ENCODE measurements at places on chromosomes 3 and 15.

- no peak for DNase-seq
Measured at GRCh38 chr3:146037697-146038096, 123.3 kb downstream of the PLOD2 start.

- DNase-seq: no peak
Measured at GRCh38 chr3:47359323-47359722, 21.5 kb upstream of the PTPN23 start.

- no peak for DNase-seq
Measured at GRCh38 chr15:53841651-53842050, 82.2 kb upstream of the WDR72 start.

DNA sequence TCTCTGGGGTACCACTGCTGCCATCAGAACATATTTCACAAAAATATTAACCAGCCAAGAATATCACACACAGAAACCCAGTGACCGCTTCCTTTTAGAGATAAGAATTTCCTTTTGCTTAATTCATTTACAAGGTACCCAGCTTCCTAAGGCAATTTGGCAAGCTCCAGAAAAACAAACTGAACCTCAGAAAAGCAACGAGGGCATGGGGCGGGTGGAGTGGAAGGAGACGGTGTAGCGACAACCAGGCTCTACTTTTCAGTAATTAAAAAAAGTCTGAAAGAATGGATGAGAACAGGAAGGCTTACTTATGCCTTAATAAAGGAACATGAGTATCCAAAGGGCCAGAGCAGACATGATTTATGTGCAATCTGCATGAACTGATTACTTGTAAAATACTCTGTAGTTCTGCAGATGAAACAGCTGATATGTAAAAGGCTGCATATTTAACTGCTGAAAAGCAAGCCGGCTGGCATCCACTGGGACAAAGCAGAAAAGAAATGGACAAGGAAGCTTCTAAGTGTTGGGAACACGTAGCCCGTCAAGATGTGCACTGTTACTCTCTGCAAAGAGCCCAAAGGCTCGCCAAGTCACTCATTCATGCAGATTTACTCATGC, 18.6 kb downstream of the RFTN1 start:
- no peak for DNase-seq

GRCh38 chr3:87046241-87046640, 55.3 kb upstream of the VGLL3 start:
- DNase-seq: no peak

- DNase-seq: no peak
Measured at GRCh38 chr3:171420667-171421066, 39.5 kb downstream of the TNIK start.

- no peak for DNase-seq
Measured at GRCh38 chr15:60389261-60390077, 8.3 kb downstream of the ANXA2 start.

DNA sequence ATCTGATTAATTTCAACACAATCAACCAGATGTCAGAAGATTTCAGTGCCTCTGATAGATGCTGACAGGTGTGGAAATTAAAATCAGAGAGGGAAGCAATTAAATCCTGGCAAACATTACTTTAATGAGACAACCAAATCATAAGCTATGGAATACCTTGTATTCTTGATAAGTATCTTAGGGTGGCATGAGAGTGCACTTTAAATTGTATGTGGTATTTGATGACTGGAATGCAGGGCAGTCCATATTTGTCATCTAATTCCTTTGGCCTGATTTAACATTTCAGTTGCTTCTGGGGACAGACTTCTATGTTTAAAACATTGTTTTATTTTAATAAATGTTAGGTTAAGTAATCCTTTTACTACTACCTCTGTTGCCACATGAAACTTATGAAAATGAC, 184.1 kb downstream of the LPP start:
- no peak for DNase-seq

DNA sequence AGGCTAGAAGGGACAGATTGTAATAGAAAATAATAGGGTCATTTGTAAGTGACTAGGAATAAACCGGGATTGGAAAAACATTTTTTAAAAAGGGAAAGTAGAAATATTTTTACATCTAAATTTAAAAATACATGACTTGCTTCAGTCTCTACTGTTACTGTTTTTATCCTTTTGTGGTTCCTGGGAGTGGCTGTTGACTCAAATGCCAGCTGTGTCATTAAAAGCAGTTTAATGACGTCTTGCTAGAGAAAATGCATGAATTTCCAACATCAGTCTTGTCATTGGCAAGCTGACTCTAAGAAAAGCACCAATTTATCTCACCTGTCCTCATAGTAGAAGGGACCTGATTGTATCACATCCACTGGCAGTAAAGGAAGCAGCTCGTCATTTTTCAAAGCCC, 16.7 kb upstream of the LCMT2 start:
- DNase-seq: no peak

DNA sequence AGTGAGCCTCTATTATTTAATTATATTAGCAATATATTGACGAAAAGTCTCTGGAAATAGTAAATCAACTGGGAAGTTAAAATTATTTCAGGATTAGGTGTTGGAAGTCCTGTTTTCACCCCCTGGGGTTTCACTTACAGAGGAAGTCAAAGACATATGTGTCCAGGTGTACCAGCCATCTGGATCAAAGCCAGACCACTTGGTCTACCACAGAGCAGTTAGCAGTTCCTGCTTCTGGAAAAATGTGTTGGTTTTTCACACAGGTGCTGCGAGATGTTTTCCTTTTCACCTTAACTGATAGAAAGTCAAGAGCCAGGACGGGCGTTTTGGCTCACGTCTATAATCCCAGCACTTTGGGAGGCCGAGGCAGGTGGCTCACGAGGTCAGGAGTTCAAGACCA, 13.1 kb downstream of the MME start:
- no peak for DNase-seq

- no peak for DNase-seq
Measured at GRCh38 chr3:40780925-40781406, 256.2 kb downstream of the ZNF621 start.

- DNase-seq: no peak
Measured at GRCh38 chr3:171176244-171176933, 149.9 kb upstream of the SLC2A2 start.

GRCh38 chr15:49750553-49750952, 129.7 kb downstream of the DTWD1 start:
- DNase-seq: no peak

DNA sequence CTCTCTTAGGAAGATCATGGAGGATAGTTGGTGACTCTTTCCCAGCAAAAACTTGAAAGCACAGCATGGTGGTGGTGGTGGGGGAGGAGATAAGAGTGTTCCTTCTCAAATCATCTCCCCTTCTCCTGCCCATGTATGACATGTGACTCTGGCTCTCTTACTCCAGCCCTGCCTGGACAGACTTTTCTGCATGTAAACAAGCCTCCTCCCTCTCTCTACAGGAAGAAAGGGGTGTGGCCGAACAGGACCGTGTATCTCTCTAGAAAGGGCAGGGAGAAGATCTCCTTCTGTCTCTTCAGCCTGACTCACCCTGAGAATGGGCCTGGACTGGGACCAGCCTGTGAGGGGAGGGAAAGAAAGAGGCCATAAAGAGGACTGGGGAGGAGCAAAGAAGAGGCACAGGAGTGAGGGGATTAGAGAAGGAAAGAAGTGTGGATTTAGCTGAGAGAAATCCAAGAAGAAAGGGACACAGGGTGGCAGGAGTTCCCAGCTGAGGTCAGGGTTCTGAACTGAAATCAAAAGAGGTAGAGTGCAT, 1.5 kb downstream of the CELF6 start:
- DNase-seq: no peak

DNA sequence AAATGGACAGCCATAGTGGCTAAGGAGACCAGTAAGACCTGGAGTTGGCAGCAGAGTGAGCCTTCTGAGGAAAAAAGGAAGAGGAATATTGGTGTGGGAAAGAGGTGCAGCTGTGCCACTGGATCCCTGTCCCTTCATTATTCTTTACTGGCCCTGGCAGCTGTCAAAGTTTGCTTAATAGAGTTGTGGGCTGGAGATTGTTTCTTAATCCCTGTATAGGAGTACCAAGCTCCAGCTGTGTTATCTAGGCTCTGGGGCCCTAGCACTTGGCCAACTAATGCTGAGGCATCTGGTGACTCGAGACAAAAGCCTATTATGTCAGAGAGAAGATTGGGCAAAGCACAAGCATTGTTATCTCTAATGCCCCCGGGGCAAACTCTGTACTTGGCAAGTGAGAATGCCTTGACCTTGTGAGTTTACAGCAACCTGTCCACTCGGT, 61.4 kb downstream of the ZNF609 start:
- DNase-seq: no peak

GRCh38 chr15:85689729-85690128, 105.0 kb downstream of the KLHL25 start:
- DNase-seq: no peak

DNA sequence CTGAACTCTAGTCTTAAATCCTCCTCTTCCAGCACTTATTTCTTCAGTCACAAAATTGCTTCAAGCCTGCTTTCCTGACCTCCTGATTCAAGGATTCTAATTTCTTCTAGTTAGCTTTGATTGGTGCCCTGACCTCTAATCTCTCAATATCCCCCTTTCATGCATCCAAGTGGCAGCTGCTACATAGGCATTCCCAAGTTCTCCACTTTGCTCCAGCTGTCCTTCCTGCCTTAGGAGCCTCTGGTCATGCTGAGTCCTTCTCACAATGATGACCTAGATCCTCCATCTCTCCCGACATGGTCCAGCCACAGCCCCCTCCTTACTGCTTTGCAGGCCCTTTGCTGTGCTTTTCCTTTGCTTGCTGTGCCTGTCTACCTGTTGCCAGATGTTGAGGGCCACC, 347.8 kb upstream of the C2CD4B start:
- DNase-seq: no peak

DNA sequence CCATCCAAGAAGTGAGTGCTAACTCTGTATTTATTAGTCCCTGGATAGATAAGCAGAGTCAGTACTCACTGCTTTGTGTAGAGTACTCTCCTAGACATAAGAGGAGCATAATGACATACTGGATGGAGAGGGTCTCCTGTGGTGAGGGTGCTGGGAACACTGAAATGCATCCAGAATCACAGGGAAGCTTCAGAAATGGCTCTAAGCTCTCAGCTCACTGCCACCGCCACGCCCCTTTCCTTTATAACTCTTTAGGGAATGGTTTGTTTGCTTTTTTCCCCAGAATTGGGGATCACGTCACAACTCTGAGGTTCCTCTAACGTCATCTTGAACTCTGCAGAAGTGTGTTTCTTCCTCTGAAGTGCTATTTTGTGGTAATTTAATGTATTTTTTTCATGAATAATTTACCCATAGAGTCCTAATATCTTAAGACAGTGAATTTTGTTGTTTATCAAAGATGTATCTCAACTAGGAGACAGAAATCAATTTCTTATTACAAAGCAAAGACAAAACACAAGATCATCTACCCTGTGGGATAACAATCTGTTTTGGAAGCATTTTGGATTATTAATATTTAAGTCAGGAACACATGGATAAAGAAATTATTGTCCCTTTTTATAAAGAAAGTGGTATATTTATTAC, 154.6 kb downstream of the PTPRG start:
- DNase-seq: no peak

DNA sequence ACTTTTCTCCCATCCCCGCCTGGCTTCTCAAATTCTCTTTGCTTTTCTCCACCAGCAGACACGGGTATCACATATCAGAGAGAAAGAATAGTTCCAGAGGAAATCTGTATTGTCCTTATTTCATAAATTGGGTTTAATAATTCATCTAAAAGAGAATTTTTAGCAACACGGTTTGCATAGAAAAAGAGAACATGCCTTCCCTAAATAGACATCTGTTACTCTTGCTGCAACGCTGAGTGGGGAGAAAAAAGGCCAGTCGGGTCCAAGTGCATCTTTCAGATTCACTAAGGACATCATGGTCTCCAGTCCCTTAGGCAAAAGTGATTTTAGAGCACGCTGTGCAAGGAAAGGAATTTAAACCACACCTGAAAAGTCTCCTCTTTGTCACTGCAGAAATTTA, 201.3 kb downstream of the ABHD5 start:
- no peak for DNase-seq

- DNase-seq: no peak
Measured at GRCh38 chr3:150074277-150074676, 103.6 kb upstream of the PFN2 start.

GRCh38 chr3:112631257-112631656, 9.7 kb downstream of the CCDC80 start:
- DNase-seq: no peak

DNA sequence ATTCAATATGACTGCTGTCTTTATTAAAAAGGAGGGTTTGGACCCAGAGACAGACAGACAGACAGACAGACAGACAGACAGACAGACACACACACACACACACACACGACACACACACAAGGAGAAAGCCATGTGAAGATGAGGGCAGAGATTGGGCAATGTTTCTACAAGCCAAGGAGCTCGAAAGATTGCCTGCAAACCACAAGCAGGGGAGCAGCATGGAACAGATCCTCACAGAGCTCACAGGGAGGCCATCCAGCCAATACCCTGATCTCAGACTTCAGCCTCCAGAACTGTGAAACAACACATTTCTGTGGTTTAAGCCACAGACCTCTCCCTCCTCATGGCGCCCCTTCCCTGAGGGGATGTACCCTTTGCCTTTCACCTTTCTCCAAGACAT, 35.8 kb upstream of the ABHD2 start:
- peak; percentile 95 for DNase-seq

- no peak for DNase-seq
Measured at GRCh38 chr15:84099181-84099580, 136.4 kb upstream of the GOLGA6L4 start.

- DNase-seq: no peak
Measured at GRCh38 chr15:34651997-34652725, 68.7 kb upstream of the GOLGA8B start.

DNA sequence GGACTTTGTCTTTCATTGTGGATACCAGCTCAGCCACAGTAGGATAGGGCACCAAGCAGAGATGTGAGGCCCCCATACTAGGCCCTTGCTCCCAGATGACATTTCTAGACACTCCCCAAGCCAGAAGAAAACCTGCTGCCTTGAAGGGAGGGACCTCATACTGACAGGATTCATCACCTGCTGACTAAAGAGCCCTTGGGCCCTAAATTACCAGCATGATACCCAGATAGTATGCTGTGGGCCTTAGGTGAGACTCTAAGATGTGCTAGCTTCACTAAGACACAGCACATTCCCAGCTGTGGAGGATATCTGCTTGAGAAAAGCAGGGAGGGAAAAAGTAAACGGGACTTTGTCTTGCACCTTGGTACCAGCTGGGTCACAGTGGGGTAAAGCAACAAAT, 324.0 kb downstream of the TBL1XR1 start:
- no peak for DNase-seq

DNA sequence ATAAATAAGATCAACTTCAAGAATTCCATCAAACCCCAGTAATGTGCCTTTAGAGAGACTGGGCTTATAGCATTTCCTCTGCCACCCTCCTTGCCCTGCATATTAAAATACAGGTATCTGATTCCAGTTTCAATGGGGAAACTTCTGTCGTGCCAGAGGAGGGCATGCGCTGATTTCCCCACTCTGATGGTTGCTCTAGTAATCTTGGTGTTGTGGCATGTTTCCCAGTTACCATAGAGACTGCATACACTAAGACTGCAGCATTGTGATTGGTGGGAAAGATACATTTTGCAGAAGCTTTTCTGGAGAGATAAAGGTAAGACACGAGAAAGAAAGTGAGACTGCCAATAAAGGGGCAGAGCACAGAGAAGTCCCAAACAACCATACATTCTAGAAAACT, 225.6 kb downstream of the TIGIT start:
- DNase-seq: peak; percentile 9

Measured in fibroblast of skin of left quadriceps (primary cell).